ENCODE measurements at places on chromosomes 7 and 10.

DNA sequence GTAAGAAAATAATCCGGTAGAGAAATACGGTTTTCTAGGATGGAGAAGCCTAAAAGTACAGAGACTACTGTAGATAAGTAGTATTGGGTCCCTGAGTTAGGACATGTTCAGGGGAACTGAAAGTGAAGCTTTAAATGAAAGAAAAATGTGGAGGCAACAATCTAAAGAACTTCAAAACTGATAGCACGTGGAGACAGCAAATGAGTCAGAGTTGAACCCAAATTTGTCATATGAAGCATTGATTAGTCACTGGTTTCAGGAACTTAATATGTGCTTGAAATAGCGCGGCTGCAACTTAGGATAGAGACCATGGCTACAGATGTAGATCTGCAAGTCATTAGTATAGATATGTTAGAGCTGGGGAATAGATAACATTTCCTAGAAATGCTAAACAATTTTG is 1138.6 kb upstream of the SORCS1 start:
- DNase-seq = no peak

DNA sequence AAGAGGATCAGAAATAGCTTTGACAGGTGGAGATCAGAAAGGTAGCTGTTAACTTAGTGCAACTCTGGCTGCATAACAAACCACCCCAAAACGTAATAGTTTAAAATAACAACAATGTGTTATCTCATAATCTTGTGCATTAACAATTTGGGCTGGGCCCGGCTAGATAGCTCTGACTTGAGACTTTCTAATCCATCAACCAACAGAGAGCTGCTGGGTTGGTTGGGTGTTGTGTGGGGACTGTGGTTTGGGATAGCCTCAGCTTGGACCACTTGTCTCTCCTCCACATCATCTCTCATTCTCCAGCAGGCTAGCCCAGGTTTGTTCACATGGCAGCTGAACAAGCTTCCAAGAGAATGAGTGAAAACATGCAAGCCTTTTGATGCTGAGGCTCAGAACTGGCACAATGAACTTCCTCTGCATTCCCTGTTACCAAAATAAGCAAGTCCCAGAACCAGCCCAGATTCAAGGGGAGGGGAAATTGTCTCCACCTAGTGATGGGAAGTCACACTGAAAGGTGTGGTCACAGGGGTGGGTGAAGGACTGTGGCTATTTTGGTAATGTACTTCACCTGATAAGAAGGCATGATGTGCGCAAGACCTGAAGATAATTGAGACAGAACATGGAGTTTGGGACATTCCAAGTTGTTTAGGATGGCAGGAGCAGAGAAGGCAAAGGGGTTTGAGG is 20.4 kb upstream of the ASAH2 start:
- no peak for DNase-seq

DNA sequence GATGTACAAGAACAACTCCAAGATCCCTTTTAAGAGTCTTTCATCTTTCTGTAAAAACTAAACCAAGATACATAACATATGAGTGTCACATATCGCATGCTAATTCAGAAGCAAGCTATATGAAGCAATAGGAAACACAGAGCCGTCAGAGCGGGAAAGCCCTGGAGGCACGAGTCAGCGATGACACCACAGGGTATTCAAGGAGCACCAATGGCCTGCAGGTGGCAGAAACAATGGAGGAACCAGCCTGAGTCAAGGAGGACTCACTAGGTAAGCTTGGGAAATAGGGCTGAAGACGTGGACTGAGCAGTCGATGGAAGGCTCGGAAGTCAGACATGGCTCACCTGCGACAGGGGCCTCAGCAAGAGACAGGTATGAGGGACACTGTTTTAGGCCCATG is 214.4 kb downstream of the FAM107B start:
- peak; percentile 77 for DNase-seq

- DNase-seq = no peak
Measured at GRCh38 chr10:96352582-96352981, 6.2 kb downstream of the OPALIN start.

GRCh38 chr7:120588416-120588815 is 269.5 kb downstream of the TSPAN12 start:
- no peak for DNase-seq

- DNase-seq = no peak
Measured at GRCh38 chr7:139725858-139726484, 51.8 kb downstream of the HIPK2 start.

DNA sequence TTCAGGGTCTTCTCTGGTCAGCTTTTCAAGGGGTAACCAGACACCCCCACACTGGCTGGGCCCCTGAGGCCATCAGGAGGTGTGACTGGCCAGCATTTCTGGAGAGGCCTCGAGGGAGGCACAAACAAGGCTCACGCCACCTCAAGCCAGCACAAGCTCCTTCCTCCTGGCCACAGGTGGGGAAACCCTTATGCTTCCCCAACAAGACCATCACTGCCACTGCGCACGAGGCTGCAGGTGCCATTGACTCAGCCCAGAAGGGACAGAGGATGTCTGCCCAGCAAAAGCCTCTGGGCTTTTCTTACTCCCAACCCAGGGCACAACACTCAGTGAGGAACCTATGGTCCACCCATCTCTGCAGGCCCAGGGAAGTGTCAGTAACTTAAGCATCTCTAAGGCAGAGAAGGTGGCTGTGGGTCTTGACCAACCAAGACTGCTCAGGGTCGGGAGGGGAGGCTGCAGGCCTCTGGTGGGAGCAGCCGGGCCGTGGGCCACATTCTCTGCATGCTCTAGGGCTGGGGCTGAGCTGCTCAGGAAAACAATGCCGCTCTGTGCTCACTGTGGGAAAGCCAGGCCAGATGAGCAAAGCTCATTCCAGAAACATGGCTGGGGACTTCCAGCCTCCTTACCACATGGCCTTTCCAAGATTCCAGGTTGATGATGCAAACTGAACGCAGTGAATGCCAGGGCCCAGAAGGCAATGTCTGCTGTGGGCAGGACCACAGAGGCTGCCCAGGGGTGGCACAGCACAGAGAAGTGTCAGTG is 24.2 kb upstream of the RASSF4 start:
- peak; percentile 50 for DNase-seq

DNA sequence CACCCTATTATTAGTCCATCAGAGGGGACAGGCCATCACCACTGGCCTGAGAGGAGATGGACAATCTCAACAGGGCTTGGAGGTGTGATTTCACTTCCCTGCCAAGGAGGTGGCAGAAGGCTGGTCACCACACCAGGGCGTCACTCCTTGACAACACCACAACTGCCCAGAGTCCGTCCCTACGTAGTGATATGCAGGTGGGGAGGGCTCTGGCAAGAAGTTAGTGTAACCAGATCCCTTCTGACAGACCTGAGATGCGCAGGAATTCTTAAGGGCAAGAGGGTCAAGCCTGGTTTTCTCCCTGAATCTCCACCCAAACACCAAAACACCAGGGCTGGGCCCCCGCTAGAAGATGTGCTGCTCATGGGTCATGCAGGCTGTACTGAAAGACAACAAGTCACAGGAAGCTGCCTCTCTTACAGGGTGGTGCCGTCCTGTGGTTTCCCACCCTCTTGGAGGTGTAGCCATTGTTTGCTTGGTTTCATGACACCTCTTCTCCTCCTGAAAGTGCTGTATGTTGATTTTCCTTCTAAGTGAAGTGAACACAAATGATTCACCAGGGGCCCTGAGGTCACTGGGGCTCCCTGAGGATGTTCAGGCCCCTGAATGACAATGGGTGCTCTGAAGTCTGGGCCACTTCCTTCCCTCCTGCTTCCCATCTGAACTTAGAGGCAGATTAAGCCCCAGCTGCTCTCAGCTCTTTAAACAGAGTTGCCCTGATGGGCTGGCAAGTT is 27.1 kb downstream of the ATXN7L1 start:
- DNase-seq = no peak

DNA sequence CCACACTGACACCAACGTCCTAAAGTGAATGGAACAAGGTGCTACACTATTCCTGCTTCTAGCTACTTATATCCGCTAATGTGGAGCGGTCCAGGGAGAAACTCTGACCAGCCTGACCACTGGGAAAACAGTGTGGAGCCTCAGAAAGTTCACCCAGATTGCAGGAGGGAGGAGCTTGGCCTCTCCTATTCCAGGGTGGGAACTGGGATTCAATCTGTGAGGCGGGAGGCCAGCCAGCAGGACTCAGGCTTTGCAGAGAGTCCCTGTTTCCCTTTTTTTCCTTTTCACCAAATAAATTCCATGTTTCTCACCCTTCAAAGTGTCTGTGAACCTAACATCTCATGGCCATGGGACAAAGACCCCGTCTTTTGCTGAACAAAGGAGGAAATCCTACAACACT is 86.4 kb upstream of the SEMA3C start:
- DNase-seq = no peak

GRCh38 chr10:126468467-126468866 is 80.2 kb upstream of the ADAM12 start:
- DNase-seq = no peak

DNA sequence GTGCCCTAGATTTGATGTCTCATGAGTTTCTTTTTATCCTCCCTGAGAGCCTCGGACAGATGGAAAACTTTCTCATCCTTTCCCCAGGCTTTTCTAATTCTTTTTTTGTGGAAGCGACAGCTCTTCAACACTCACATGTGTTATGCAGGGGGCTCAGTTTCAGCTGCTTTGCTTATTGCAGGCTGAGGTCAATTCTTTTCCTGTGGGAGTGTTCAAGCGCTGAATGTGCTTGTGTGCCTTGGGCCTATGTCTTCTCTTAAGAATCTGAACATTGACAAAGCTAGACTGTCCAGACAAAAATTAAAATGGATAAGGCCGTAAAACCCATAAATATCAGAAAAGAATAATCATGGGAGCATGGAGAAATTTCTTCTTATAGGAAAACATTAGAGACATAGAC is 125.2 kb upstream of the STEAP4 start:
- no peak for DNase-seq

- no peak for DNase-seq
Measured at GRCh38 chr10:11162828-11163599, 145.3 kb downstream of the CELF2 start.

GRCh38 chr7:32670110-32671025 is 175.1 kb downstream of the AVL9 start:
- peak; percentile 82 for DNase-seq

GRCh38 chr7:140069298-140069949 is 6.7 kb upstream of the PARP12 start:
- DNase-seq = no peak

DNA sequence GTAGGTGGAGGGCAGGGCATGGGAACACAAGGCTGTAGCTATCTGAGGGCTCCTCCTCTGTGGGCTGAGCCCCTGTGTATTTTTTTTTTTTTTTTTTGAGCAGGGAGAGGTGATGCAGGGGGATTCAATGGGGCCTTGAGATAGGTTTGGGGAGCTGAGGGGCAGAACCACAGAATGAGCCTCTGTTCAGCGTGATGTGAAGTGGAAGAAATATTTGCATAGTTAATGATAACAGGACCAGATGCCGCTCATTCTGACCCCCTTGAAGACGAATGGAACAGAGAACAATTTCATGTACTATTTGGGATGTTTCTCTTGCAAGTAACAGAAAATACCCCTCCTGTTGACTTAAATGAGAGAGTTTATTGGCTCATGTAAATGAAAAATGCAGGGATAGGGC is 69.7 kb upstream of the EMX2 start:
- DNase-seq = no peak

DNA sequence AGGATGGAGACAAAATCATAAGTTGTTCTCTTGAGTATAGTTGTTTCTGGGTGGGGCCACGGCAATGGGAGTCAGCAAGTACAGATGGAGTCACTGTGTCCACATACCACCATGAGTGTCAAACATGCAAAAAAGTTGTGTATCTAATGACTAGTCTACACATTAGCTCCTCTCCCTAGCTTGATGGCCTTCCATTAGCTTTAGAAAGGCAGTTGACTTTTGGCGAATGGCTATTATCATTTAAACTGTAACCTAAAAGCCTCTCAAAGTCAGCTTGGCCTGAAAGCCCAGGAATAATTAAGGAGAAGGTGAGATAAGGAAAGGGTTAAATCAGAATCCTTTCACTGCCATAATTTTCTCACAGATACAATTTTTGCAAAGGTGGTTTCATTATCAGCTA is 95.5 kb upstream of the MEOX2 start:
- DNase-seq = no peak

DNA sequence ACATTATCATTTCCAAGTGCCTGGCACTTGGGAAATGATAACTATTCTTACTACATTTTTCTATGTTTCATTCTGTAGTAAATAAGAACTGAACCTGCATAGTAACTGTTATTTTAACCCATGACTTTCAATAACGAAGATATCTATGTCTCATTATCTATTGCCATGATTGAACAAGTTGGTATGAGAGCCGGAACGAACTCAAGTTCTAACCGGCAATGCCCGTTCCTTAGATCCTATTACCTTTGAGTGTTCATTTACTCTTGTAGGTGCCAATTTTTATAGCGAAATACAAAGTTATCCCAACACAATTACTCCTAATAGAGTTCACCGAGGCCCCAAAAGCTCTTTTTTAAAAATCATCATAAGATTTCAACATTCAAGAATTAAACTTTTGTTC is 885 bp upstream of the MET start:
- no peak for DNase-seq

GRCh38 chr7:128410451-128410753 is 620 bp upstream of the IMPDH1 start:
- no peak for DNase-seq

DNA sequence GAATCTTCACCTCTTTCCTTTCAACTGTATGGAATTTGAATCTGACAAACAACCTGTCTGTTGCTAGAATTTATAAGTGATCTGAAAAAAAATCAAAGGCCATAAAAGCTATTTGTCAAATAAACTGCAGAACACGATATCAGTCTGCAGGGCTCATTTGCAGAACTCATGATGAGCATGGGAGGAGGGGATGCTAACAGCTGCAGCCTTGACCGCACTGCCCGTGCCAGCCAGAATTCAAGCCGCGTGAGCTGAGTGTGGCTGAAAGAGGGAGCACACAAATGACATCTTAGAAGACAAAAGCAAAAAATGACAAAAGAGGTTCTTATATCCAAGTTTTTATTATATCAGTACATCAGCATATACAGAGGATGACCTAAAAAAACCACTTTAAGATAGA is 15.7 kb downstream of the LRRTM3 start:
- DNase-seq = no peak

DNA sequence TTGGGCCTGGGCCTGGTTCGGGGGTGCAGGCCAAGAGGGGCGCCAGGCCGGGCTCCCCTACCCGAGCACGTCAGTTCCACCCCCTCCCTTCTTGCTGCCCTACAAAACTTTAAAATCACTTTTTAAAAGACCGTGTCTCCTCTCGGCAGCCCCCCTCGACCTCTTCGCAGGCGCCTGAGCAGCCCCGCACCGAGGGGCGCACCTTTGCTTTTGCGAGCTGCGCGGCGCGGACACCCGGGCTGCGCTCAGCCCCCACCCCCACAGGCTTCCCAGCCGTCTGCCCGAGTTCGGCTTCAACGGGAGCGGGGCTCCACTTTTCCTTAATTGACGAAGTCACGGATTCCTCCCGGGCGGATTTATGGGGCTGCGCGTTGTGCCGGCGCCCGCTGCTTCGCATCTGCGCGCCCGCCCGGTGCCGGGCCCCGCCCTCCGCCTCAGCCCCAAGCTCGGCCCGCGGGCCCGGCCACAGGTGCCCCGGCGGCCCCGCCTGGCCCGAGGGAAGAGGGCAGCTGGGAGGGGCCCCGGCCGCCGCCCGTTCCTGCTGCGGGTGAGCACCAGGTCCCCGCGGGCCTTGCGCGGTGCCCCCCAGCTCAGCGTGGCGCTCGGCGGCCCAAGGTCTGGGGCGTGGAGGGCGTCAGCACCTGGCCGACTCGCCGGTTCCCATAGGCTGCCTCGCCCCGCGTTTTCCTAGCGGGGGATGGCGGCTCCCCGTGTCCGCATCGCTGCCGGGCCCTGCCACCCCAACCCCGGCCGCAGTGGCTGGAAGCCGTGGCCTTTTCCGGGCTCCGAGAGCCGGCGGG is 10.8 kb upstream of the MNX1 start:
- DNase-seq = no peak

GRCh38 chr10:69348816-69349541 is 67.7 kb downstream of the TACR2 start:
- DNase-seq = no peak

- no peak for DNase-seq
Measured at GRCh38 chr10:96073722-96074121, 30.3 kb downstream of the CCNJ start.
